Naive thymus-derived CD8-positive, alpha-beta T cell (primary cell): ENCODE measurements at places on chromosomes 1 and 21.

- no peak for DNase-seq
These were observed 61.6 kb downstream of the FHAD1 start for GRCh38 chr1:15308621-15309027.

DNA sequence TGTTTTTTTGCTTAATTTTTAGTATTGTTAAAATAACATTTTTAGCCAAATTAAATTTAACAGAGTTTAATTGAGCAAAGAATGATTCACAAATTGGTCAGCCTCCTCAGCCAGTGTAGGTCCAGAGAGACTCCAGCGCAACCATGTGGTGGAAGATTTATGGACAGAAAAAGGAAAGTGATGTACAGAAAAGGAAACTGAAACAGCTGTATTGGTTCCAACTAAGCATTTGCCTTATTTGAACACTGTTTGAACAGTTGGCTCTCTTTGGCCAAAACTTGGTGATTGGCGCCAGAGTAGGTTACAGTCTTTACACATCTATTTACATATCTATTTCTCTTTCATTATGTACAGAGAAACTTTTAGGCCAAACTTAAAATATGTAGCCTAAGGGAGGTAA is 19.4 kb downstream of the RPS6KC1 start:
- no peak for DNase-seq

- no peak for DNase-seq
These were observed 89.0 kb downstream of the SLC16A1 start for GRCh38 chr1:112866981-112867380.

GRCh38 chr1:62271948-62272728 is 47.1 kb downstream of the KANK4 start:
- DNase-seq = peak; percentile 57

- no peak for DNase-seq
These were observed 22.0 kb upstream of the BLACAT1 start for GRCh38 chr1:205477759-205478247.

- no peak for DNase-seq
These were observed 48.9 kb downstream of the GORAB start for GRCh38 chr1:170580636-170581440.

GRCh38 chr1:56527548-56528302 is 51.6 kb downstream of the PLPP3 start:
- DNase-seq = no peak

GRCh38 chr1:40820911-40821693 is 37.5 kb downstream of the KCNQ4 start:
- no peak for DNase-seq

DNA sequence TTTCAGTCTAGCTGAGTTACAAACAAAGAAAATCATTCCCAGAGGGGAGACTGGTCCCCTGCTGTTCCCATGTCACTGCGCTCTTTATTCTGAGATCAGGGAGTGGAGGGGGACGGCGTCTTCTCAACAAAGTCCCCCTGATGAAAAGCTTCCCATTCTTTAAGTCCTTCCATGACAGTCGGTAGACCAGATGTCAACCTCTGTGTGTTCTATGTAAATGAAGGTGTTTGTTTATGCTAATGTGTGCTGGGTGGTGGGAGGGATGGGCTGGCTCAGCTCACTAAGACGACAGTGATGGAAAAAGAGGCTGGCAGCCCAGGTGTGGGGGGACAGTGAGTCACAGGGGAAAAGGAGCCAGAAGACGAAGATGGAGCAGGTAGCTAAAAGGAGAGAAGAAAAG is 148.2 kb upstream of the KLHDC7A start:
- no peak for DNase-seq

DNA sequence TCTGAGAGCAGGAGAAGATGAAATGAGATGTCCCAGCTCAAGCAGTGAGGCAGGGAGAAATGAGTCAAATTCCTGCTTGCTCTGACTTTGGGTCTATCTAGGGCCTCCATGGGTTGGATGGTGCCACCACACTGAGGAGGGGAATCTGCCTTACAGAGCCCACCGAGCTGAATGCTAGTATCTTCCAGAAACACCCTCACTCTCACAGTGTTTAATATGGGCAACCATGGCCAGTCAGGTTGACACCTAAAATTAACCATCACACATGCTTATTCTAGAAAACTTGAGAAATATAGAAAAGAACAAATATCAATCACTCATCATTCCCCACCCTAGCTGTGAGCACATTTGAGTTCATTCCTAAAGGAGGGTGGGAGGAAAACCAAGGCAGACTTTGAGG is 29.4 kb upstream of the FHAD1 start:
- no peak for DNase-seq
